ENCODE measurements at places on chromosomes 2 and 18. TPM values are rescaled to one million over a fixed set of nuclear protein-coding genes. Genes with fewer than 3 reads are reported as not detected.

DNA sequence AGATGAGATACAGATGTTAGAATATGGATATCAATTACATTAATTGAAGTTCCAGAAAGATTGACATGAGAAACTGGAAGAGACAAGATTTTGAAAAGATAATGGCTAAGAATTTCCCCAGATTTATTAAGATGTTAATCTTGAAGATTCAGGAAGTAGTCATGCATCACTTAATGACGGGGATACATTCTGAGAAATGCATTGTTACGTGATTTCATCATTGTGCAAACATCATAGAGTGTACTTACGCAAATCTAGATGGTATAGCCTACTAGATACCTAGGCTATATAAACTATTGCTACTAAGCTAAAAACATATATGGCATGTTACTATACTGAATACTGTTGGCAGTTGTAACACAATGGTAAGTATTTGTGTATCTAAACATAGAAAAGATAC is 6.8 kb upstream of the CHMP3 start:
- DNase-seq, result no peak
- H3K4me1 ChIP-seq, result peaks cover 18% of the 10 kb centered on the region
- no peak overlapping the region for H3K27ac ChIP-seq
- H3K4me3 ChIP-seq, result no peak overlapping the region

GALR1 gene
- total RNA-seq, result under 0.01 TPM

PRADC1 gene
- total RNA-seq, result 21.4 TPM

ASXL3 gene
- total RNA-seq, result 3.6 TPM

LRRC30 gene
- not detected for total RNA-seq
